Posterior vena cava (tissue), 2 donors: ENCODE measurements at places on chromosomes 7 and 10. TPM values are rescaled to one million over a fixed set of nuclear protein-coding genes. Genes with fewer than 3 reads are reported as not detected.

Gene ERCC6
- 17.3 TPM for total RNA-seq

Gene ACHE
- 2.8 TPM for total RNA-seq

DNA sequence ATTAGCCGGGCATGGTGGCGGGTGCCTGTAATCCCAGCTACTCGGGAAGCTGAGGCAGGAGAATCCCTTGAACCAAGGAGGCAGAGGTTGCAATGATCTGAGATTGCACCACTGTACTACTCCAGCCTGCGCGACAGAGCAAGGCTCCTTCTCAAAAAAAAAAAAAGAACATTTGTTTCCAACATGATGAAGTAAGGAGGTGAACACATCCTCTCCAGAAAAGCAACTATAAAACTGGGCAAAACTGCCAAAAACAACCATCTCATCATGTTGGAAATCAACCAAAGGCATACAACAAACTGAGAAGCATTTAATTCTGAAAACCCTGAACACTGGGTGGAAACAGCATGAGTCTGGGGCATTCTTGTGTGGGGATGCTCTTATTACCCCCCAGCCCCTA is 14.3 kb downstream of the PRTFDC1 start:
- DNase-seq, result no peak

- DNase-seq, result no peak
These were observed 966.8 kb downstream of the LRMDA start for GRCh38 chr10:76398043-76398710.

- DNase-seq, result no peak
These were observed 294.3 kb downstream of the BBS9 start for GRCh38 chr7:33423646-33424020.

DNA sequence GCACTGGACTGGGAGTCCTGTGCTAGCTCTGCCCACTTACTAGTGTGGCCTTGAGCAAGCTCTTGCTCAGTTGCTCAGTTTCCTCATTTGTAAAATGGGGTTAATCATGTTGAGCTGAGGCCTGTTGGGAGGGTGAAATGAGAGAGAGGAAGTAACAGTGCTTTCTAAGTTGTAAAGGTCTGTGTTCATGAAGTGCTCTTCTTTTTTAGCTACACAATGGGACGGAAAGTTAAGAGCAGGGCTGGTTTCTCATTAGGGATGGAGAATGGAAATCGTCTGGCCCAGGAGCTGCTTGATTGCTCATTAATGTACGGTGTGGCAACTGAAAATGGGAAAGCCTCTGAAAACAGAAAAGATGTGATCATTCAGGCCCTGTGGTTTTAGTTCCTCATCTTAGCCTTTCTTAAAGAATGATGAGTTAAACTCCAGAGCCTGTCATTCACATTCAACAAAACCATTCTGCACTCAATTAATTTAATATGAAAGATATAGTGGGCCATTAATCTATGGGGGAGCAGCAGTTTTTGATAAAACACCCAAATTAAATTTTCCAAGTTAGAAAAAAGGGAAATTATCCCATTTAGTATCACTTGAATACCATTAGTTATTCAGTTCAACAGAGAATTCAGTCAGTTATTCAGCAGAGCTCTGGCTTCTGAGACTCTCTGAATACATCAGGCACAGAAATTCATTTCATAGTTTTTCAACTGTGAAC is 60.5 kb downstream of the SH2D4B start:
- no peak for DNase-seq
